ENCODE measurements at places on chromosomes 2 and 18. TPM values are rescaled to one million over a fixed set of nuclear protein-coding genes. Genes with fewer than 3 reads are reported as not detected.

DNA sequence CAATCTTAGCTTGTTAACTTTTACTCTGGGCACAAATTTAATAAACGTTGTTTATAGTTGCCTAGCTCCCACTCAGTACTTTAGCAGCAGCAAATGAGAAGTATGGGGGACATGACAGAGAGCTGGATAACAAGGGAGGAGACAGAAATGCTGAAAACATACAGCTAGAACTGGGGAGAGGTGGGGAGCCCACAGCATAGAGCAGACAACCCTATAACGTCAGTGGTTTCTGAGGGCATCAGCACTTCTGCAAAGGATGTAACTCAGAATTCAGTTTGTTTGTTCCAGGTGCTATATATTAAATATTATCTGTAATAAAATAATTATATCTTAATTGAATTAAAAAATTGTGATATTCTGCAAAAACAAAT lies 1098.7 kb upstream of the FANCL start:
- peaks cover 4% of the 10 kb centered on the region for H3K27me3 ChIP-seq
- no peak overlapping the region for H3K4me3 ChIP-seq
- DNase-seq: no peak

DNA sequence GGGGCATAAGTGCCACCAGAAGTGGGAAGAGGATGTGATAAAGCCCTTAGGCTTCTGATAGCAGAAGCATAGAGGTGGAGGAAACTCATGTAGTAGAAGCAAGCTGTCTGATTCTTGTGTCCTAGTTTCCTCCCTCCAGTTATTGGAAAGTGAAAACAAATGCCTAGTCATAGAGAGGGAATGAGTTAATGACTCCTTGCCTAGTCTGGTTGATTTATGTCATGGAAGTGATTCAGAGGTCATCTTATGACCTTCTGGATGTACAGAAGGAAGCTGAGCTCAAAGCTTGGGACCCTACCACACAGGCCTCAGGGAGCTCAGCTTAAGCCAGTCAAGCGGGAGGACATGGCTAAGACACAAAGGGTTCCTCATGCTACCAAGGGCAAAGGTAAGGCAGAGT lies 232.2 kb downstream of the THSD7B start:
- H3K36me3 ChIP-seq: no peaks in the 10 kb centered on the region
- H3K4me3 ChIP-seq: no peak overlapping the region
- no peaks in the 10 kb centered on the region for H3K27me3 ChIP-seq
- DNase-seq: no peak
- no peaks in the 10 kb centered on the region for H3K4me1 ChIP-seq

The MDH1B gene
- total RNA-seq: 1.6 TPM

- H3K4me1 ChIP-seq: peaks cover 15% of the 10 kb centered on the region
- H3K36me3 ChIP-seq: no peaks in the 10 kb centered on the region
- no peak overlapping the region for H3K27ac ChIP-seq
- DNase-seq: no peak
- no peaks in the 10 kb centered on the region for H3K27me3 ChIP-seq
These were observed 109.3 kb downstream of the FHOD3 start for GRCh38 chr18:36406805-36407204.

The RAB27B gene
- 0.80 TPM for total RNA-seq

- no peak overlapping the region for H3K4me3 ChIP-seq
- peaks cover 4% of the 10 kb centered on the region for H3K4me1 ChIP-seq
- DNase-seq: no peak
- H3K27ac ChIP-seq: no peak overlapping the region
These were observed 1616.3 kb upstream of the ACVR2A start for GRCh38 chr2:146228466-146229058.

- 0 out of 2 replicates have a peak, but pooled peaks cover 3% of the 10 kb centered on the region for H3K36me3 ChIP-seq
- H3K27me3 ChIP-seq: no peaks in the 10 kb centered on the region
- H3K27ac ChIP-seq: no peak overlapping the region
- peaks cover 27% of the 10 kb centered on the region for H3K4me1 ChIP-seq
- no peak overlapping the region for H3K4me3 ChIP-seq
These were observed 160.2 kb downstream of the GALNT14 start for GRCh38 chr2:30978044-30978443.

GRCh38 chr18:75023473-75023872 lies 185.5 kb downstream of the PTGR3 start:
- no peaks in the 10 kb centered on the region for H3K27me3 ChIP-seq
- H3K4me3 ChIP-seq: no peak overlapping the region
- no peak overlapping the region for H3K27ac ChIP-seq
- peaks cover 4% of the 10 kb centered on the region for H3K4me1 ChIP-seq

The C2orf80 gene
- 0.39 TPM for total RNA-seq

The TUBB8B gene
- 1.2 TPM for total RNA-seq

DNA sequence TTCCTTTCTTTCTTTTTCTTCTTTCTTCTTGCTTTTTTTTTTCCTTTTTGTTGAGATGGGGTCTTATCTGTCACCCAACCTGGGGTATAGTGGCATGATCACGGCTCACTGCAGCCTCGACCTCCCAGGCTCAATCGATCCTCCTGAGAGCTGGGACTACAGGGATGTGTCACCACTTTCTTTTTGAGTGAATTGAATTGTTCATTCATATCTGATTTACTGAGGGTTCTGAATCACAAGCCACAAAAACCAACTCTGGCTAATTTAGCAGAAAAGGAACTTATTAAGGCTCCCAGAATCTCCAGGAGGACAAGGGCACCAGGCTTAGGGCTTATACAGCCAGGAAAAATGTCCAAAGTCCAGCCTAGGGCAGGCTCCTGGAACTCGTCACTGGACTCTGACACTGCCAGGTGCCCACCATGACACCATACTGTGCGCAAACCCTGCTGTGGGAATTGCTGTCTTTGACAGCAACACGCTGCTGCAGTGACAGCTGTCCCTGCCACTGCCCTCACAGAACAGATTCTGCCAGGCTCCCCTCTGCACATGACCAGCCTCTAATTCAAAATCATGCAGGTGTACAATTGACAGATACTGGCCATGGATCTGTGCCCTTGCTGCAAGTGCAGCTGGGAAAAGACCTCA lies 42.9 kb upstream of the EML6 start:
- no peak for DNase-seq
- H3K27ac ChIP-seq: no peak overlapping the region
- H3K36me3 ChIP-seq: no peaks in the 10 kb centered on the region
- no peaks in the 10 kb centered on the region for H3K4me1 ChIP-seq
- no peaks in the 10 kb centered on the region for H3K27me3 ChIP-seq

The C2orf66 gene
- total RNA-seq: not detected

The CRYBA2 gene
- total RNA-seq: not detected

- no peak overlapping the region for H3K4me3 ChIP-seq
- no peaks in the 10 kb centered on the region for H3K4me1 ChIP-seq
- peaks cover 8% of the 10 kb centered on the region for H3K36me3 ChIP-seq
- no peaks in the 10 kb centered on the region for H3K27me3 ChIP-seq
- no peak overlapping the region for H3K27ac ChIP-seq
These were observed 373.6 kb downstream of the NYAP2 start for GRCh38 chr2:225773148-225773547.

The IL1R1 gene
- total RNA-seq: 0.55 TPM

DNA sequence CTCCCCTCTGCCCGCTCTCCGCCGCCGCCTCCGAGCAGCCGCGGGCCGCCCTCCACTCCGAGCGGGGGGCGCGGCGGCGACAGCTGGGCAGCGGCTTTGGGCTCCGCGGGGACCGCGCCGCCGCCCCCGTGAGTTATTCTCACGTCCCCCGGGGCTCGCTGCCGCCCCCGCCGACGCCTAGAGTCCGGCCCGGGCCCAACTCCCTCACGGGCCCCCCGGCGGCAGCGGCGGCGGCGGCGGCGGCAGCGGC lies 645 bp downstream of the MIB1 start:
- H3K4me1 ChIP-seq: peaks cover 45% of the 10 kb centered on the region
- H3K27me3 ChIP-seq: peaks cover 6% of the 10 kb centered on the region
- no peak for DNase-seq
- H3K27ac ChIP-seq: no peak overlapping the region
- H3K36me3 ChIP-seq: peaks cover 10% of the 10 kb centered on the region

DNA sequence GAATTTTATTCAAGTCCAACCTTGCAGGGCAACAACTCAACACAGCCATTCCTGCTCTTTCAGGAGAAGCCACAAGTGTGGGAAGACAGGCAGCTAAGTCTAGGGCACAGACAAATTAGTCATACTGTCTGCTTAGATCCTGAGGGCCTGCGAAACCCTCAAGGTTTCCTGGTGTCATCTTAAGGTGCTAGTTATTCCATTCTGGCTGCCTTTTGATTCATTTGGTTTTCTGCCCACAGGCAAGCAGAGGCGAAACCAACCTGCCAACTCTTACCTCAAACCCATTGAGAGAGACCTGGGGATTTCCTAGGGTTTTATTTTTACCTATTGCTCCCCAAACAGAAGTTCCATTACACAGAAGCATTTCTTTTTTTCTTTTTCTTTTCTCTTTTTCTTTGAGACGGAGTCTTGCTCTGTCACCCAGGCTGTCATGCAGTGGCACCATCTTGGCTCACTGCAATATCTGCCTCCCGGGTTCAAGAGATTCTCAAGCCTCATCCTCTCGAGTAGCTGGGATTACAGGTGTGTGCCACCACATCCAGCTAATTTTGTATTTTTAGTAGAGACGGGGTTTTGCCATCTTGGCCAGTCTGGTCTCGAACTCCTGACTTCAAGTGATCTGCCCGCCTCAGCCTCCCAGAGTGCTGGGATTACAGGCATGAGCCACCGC lies 23.7 kb upstream of the SCYGR1 start:
- H3K36me3 ChIP-seq: no peaks in the 10 kb centered on the region
- no peak for DNase-seq
- H3K27ac ChIP-seq: no peak overlapping the region
- H3K4me3 ChIP-seq: no peak overlapping the region
- peaks cover 9% of the 10 kb centered on the region for H3K4me1 ChIP-seq

GRCh38 chr18:35383136-35383535 lies 6.0 kb upstream of the ZNF396 start:
- no peak for DNase-seq
- peaks cover 2% of the 10 kb centered on the region for H3K4me1 ChIP-seq
- H3K4me3 ChIP-seq: no peak overlapping the region
- peaks cover 4% of the 10 kb centered on the region for H3K36me3 ChIP-seq

GRCh38 chr2:203682688-203683130 lies 23.7 kb upstream of the CD28 start:
- H3K4me1 ChIP-seq: no peaks in the 10 kb centered on the region
- no peaks in the 10 kb centered on the region for H3K36me3 ChIP-seq
- peaks cover 6% of the 10 kb centered on the region for H3K27me3 ChIP-seq
- no peak for DNase-seq
- H3K27ac ChIP-seq: no peak overlapping the region
- H3K4me3 ChIP-seq: no peak overlapping the region

The ACMSD gene
- total RNA-seq: not detected

The IL1RL1 gene
- 0.05 TPM for total RNA-seq

- DNase-seq: peak; percentile 71
- no peaks in the 10 kb centered on the region for H3K27me3 ChIP-seq
These were observed 75.4 kb upstream of the HNMT start for GRCh38 chr2:137888845-137889244.

DNA sequence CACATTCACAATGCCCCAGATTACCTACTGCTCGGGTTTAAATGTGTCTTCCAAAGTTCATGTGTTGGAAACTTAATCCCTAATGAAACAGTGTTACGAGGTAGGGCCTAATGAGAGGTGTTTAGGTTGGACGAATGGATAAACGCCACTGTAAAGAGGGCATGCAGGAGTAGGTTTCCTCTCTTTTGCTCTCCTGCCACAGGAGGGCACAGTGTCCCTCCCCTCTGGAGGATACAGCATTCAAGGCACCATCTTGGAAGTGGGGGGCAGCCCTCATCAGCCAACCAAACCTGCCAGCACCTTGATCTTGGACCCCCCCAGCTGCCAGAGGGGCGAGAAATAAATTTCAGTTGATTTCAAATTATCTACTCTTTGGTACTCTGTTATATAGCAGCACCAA lies 103.5 kb downstream of the TSHZ1 start:
- H3K36me3 ChIP-seq: no peaks in the 10 kb centered on the region
- H3K27ac ChIP-seq: no peak overlapping the region
- H3K4me1 ChIP-seq: no peaks in the 10 kb centered on the region

The SLC9A2 gene
- total RNA-seq: 0.11 TPM

- peaks cover 19% of the 10 kb centered on the region for H3K4me1 ChIP-seq
- no peak overlapping the region for H3K4me3 ChIP-seq
- DNase-seq: no peak
- H3K36me3 ChIP-seq: no peaks in the 10 kb centered on the region
These were observed 263.0 kb downstream of the LPIN1 start for GRCh38 chr2:12009323-12009905.

The LOXL3 gene
- total RNA-seq: 21.1 TPM

DNA sequence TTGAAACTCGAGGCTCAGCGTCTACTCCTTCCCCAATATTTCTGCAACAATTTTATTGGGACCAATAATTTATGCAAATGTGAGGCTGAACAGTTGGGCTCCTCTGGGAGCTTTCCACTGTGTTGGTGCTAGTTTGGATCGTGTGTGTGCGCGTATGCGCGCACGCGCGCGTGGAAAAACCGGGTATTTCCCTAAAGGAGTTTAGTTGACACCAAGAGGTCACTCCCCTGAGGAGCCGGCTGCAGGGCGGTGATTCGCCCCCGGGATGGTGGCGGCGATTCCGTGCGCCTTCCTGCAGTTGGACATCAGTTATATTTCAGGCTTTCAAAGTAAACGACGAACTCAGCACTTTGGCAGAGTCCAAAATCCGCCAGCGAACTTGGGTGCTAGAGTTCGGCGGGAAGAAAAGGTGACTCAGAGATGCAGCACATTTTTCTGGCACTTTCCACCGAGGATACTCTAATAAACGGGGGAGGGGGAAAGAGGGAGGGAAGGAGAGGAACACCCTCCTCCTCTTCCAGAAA lies 186.5 kb upstream of the FANCL start:
- H3K4me3 ChIP-seq: peak overlapping the region; percentile 95
- H3K27me3 ChIP-seq: no peaks in the 10 kb centered on the region
- H3K36me3 ChIP-seq: no peaks in the 10 kb centered on the region
- H3K4me1 ChIP-seq: peaks cover 28% of the 10 kb centered on the region
- peak overlapping the region; percentile 99 for H3K27ac ChIP-seq

The C2orf72 gene
- 1.3 TPM for total RNA-seq

GRCh38 chr2:12819103-12819475 lies 102.4 kb downstream of the TRIB2 start:
- H3K4me3 ChIP-seq: no peak overlapping the region
- H3K36me3 ChIP-seq: no peaks in the 10 kb centered on the region
- no peak for DNase-seq
- no peaks in the 10 kb centered on the region for H3K27me3 ChIP-seq

The KLF11 gene
- total RNA-seq: 14.4 TPM

GRCh38 chr2:105487142-105488069 lies 88.6 kb upstream of the FHL2 start:
- H3K4me3 ChIP-seq: no peak overlapping the region
- no peak for DNase-seq
- no peak overlapping the region for H3K27ac ChIP-seq
- no peaks in the 10 kb centered on the region for H3K27me3 ChIP-seq
- no peaks in the 10 kb centered on the region for H3K4me1 ChIP-seq

The FBXO36 gene
- total RNA-seq: 4.0 TPM

GRCh38 chr18:54958704-54959625 lies at the start of gene CCDC68:
Gene CCDC68 (minus strand): TSS chr18:54959461. CDS start chr18:54942791, 16,670 bp downstream.
- peak within 1 kb of the TSS; percentile 82 for H3K4me3 ChIP-seq
- H3K27ac ChIP-seq: no peak within 1 kb of the TSS
- peaks cover 17% of the 10 kb centered on the region for H3K4me1 ChIP-seq
- DNase-seq: peak; percentile 60

- H3K27ac ChIP-seq: peak overlapping the region; percentile 89
- H3K36me3 ChIP-seq: peaks cover 26% of the 10 kb centered on the region
- H3K4me3 ChIP-seq: peak overlapping the region; percentile 35
- no peak for DNase-seq
- no peaks in the 10 kb centered on the region for H3K27me3 ChIP-seq
These were observed 157.5 kb downstream of the TGIF1 start for GRCh38 chr18:3607309-3608098.

The PPP4R3B gene
- 41.4 TPM for total RNA-seq

- H3K4me1 ChIP-seq: peaks cover 55% of the 10 kb centered on the region
- H3K27me3 ChIP-seq: no peaks in the 10 kb centered on the region
- no peaks in the 10 kb centered on the region for H3K36me3 ChIP-seq
- no peak for DNase-seq
- H3K27ac ChIP-seq: 0 out of 2 replicates have a peak overlapping the region, but pooled peaks have one; percentile 73
These were observed 299.0 kb upstream of the FBXO11 start for GRCh38 chr2:48205137-48205798.

All from WTC11 (cell line).